NCI-H1930 (cell line): ENCODE measurements at places on chromosomes 11 and 22.

GRCh38 chr11:99325847-99326246 is 305.1 kb downstream of the CNTN5 start:
- no peak for DNase-seq

DNA sequence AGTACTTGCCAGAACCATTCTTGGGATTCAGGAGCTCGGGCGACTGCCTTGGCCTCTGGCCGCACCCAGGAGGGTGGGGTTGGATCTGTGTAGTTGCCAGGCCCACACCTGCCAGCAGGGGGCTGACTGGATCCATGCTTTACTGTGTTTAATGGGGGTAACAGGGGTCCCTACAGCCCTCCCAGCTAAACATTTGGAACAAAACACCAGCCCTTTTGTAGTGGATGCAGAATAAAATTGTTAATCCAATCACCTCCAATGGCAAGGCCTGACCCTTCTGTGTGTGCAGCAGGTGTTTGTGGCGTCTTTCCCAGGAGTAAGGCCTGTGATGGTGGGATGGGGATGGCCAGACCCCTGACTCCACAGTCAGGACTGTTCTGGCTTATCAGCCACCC is 22.5 kb downstream of the SUN2 start:
- no peak for DNase-seq

DNA sequence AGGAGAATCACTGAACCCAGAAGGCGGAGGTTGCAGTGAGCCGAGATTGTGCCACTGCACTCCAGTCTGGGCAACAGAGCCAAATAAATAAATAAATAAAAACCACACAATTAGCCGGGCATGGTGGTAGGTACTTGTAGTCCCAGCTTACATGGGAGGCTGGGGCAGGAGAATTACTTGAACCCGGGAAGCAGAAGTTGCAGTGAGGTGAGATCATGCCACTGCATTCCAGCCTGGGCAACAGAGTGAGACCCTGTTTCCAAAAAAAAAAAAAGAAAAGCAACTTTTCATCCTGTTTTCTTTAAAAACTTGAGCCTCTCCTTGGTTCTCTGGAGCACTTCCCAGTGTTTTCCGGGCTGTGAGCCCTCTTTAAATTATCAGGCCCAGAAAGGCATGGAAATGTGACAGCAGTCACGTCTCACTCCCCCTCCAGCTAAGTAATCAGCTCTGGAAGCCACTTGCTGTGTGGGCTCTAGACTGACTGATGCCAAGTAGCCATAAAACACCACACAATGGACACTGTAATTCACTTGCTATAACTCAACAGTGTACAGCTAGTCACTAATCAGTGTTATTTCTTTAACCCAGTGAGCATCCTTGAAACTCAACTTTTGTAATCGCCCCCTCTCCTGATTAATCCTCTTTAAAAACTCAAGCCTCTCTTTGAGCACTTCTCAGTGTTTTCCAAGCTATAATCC is 13.0 kb upstream of the MCHR1 start:
- no peak for DNase-seq

DNA sequence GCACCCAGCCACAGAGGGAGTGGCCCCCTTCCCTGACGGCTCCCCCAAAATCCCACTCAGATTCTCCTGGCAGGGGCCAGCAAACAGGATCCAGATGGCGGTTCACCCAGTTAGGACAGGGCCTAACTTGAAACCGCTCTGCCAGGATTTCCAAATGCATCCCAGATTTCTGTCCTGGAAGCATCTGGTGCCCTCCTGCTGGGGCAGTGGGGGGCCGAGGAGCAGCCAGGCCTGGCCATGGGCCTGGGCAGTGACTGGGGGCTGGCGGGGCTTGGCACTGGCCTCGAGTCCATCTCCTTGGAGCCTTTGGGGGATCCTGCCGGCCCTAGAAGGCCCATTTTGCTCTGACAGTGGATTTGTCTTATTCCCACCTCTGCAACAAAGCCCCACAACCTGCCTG is 17.9 kb upstream of the EMID1 start:
- DNase-seq, result no peak

- no peak for DNase-seq
These were observed 1091.9 kb upstream of the RAG2 start for GRCh38 chr11:37689951-37690350.

DNA sequence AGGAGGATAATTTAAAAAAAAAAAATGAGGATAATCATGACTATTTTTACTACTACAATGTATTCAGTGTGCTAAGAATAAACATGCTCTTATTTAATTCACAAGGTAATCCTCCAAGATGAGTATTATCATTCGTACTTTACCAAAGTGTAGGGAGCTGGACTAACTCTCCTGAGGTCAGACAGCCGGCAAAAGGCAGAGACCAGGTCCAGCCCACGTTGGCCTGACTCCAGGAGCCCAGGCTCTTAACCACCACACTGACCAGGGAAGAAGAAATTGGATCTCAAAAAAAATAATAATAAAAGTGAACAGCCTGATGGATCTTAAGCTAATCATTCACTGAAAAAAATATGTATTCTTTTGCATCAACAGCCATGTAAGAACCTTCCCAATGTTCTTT is 25.2 kb downstream of the PLAAT3 start:
- no peak for DNase-seq

- no peak for DNase-seq
These were observed 704.1 kb upstream of the CCDC90B start for GRCh38 chr11:83990160-83990733.

DNA sequence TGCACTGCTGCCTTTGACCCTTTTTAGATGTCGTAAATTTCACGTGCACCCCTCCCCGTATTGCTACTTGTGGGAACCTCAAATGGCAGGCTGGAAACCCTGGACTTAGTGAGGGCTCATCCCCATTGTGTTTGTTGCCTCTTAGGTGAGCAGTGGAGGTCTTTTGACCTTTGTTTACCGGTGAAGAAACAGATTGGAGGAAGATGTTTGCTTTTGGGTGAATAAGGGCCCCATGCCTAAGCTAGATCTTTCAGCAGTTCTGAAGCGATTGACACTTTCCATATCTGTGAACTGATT is 782 bp downstream of the SMARCB1 start:
- no peak for DNase-seq

DNA sequence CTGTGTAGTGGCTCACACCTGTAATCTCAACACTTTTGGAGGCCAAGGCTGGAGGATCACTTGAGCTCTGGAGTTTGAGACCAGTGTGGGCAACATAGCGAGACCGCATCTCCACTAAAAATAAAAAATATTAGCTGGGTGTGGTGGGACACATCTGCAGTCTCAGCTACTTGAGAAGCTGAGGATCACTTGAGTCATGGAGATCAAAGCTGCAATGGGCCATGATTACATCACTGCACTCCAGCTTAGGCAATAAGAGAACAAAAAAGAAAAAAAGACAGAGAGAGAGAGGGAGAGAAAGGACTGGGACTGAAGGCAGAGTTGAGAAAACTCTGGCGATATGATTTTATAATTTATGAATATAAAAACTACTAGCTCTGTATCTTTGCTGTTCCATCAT is 473.1 kb downstream of the LRRC4C start:
- DNase-seq, result no peak

GRCh38 chr11:67999201-67999629 is 4.7 kb downstream of the UNC93B1 start:
- no peak for DNase-seq

DNA sequence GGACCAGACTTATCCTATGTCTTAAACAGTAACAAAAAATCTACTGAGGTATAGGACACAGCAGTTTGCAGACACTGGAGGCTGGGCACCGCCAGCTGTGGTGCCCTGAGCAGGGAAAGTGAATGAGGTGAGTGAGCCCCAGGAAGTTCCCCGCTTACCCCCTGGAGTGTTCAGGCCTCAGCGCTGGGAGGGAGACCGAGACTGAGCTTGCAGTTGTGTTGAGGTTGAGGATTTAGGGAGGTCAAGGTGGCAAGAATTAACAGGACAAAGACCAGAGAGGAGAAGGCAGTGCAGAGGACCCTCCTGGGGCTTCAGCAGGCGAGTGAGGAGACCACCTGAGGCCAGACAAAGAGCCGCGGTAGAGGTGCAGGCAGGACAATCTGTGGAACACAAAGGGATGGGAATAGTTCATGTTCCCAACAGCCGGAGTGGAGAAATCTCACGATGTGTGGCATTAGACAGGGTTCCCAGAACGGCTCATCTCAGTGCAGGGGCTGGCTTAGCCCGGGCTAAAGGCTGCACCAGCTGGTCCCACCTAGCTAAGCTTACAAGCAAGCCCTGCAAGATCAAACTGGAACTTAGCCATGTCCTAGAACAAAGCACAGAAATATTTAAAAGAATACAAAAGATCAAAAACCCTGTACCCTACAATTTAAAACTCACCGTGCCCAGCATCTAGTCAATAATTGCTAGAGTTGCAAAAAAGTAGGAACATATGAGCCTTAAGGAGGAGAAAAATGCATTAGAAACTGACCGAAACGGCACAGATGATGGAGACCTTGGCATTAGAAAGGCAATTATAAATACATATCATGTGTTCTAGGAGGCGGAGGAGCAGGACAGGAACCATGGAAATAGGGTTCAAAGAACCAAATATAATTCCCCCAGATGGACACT is 47.4 kb upstream of the PITPNB start:
- no peak for DNase-seq

- no peak for DNase-seq
These were observed 3.6 kb upstream of the SORL1 start for GRCh38 chr11:121448431-121448941.

GRCh38 chr22:50308986-50309600 is 1.6 kb upstream of the PLXNB2 start:
- DNase-seq, result no peak

DNA sequence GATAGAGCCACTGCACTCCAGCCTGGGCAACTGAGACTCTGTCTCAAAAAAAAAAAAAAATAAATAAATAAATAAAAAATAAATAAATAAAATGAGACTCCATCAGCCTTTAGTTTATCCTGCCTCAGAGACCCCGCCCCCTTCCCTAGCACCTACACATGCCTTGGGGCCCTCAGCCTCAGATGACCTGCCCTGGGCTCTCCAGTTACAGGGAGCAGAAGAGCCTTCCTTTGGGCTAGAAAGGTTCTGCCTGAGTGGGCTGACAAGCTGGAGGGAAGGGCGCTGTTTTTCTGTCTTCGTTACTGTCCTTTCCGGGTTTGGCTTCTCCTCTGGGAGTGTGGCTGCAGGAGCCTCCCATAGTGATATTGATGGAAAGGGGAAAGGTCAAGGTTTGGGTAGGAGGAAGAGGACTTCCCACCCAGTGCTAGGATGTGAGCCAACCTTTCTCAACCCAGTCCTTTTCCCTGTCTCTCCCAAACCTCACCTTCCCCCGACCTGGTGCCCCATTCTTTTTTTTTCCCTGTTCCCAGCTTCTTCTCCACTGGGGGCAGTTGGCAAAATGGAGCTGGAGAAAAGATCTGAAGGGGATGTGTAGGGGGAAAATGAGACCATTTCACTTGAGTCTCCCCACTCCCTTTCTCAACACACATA is 1.5 kb upstream of the SF3B2 start:
- DNase-seq, result no peak

- DNase-seq, result no peak
These were observed 195.1 kb downstream of the ETS1 start for GRCh38 chr11:128392259-128392658.

DNA sequence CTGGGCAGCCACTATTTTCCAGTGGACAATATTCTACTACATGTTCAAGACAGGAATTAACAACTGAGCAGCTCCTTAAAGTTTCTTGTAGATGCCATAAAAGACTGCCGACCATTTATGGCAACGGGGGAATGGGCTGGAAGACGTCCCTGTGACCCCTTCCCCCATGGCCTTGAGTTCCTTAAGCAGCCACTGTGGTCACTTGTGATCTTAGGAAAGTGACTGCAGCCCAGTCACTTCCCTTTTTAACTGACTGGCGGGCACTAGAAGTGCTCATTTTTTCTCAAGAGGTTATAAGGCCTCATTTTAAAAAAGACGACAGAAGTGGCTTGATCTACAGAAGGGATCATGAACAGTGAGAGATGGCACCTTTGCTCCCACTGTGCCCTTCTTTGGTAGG is 153.2 kb upstream of the NARS2 start:
- DNase-seq, result no peak

DNA sequence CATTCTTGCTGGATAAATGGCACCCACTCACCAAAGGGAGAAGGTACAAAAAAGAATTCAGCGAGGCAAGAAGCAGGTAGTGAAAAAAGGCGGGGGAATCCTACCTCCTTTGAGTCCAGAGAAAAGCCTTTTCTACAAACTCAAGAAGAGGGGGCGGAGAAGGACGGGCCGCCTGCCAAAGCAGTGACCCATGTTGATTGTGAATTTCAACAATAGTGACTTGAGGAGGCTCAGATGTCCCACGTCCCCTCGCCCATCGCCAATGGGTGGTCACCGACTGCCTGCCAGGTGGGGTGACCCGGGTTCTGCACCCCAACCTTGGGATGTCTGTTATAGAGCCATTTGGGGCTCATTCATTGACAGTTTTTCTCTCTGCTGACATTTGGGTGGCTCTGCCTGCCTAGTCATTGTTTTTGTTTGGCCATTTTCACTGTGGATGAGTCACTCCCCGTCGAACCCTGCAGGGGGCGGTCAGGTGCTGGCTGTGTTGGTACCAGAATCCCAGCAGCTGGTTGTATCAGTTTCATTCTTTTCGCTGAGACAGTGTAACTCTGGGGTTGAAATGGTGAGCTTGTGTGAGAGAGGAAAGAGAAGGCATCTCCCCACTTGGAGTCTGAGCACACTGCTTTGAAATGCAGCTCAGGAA is 163.4 kb upstream of the NCAM1 start:
- no peak for DNase-seq

GRCh38 chr11:66818231-66818955 is 24.8 kb upstream of the RCE1 start:
- no peak for DNase-seq

DNA sequence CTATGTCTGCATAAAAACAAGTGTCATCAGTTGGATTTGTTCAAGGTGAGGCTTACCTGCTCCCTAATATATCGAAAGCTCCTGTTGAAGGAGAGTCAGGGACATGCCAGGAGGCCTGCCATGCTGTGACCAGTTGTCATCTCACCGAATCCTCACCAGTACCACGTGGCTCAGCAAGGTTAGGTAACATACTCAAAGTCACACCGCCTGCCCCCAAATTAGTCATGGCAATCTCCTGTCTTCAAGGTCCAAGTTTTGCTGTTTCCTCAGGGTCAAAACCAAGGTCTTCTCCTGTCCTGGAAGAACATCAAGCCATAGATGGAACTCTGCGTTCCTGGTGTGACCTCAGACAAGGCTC is 67.8 kb downstream of the IGLL1 start:
- DNase-seq, result no peak

- DNase-seq, result peak; percentile 41
These were observed 13.0 kb upstream of the OR6A2 start for GRCh38 chr11:6812390-6813005.

- no peak for DNase-seq
These were observed 8.3 kb downstream of the WT1 start for GRCh38 chr11:32426819-32427615.

- peak; percentile 28 for DNase-seq
These were observed 13.8 kb upstream of the OR51M1 start for GRCh38 chr11:5369789-5370188.

GRCh38 chr11:17979770-17980371 is 33.0 kb downstream of the SERGEF start:
- peak; percentile 35 for DNase-seq

DNA sequence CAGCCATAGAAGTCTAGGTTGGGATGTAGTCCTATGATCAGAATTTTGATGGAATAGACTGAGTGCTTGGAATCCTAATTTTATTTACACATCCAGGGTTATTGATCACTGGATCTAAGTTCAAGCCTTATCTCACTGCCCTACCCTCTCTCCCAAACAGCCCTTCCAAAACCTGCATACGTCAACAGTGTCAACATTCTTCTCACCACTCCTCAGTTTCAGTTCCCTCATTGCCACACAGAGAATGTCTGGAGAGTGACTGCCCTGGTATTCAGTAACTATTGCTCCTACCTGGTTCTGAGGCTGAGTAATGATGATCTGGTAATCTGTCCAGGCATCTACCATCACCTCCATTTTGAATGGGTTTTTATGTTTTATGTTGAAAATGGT is 60.0 kb downstream of the GLYATL1 start:
- no peak for DNase-seq

GRCh38 chr11:69744435-69744834 is 30.7 kb downstream of the FGF4 start:
- DNase-seq, result no peak
